AG04450 (cell line): ENCODE measurements at places on chromosomes 7 and 10. TPM values are rescaled to one million over a fixed set of nuclear protein-coding genes. Genes with fewer than 3 reads are reported as not detected.

DNA sequence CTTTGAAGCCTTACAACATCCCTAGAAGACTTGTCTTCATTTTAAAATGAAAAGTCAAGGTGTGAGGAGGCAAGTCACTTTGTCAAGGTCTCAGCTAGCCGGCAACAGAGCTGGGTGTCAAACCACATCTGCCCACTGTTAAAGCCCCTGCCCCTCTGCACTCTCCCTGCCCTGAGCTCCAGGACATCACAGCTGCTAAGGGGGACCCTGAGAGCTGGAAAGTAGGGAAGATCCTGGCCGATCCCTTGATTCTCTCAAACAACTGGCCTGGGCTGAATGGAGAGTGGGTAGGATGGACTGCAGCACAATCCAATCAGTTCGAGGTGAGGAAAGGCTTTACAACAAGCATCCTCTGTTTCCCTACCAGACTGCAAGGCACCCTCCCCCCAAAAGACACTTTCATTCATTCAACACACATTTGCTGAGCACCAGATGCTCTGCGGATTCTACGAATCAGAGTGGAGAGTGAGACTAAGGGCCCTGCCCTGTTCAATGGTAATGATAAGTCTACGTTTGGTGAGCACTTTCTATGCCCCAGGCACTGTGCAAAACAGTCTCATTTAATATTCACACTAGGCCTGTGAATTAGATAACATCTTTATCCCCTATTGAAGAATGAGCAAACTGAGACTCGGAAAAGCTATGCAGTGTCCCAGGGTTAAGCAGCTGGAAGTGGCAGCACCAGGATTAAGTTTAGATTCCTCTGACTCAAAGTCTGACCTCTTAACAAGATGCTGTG, 148.1 kb downstream of the HERPUD2 start:
- DNase-seq = no peak

GRCh38 chr10:48511875-48512231, 93.0 kb downstream of the ARHGAP22 start:
- DNase-seq = no peak

DNA sequence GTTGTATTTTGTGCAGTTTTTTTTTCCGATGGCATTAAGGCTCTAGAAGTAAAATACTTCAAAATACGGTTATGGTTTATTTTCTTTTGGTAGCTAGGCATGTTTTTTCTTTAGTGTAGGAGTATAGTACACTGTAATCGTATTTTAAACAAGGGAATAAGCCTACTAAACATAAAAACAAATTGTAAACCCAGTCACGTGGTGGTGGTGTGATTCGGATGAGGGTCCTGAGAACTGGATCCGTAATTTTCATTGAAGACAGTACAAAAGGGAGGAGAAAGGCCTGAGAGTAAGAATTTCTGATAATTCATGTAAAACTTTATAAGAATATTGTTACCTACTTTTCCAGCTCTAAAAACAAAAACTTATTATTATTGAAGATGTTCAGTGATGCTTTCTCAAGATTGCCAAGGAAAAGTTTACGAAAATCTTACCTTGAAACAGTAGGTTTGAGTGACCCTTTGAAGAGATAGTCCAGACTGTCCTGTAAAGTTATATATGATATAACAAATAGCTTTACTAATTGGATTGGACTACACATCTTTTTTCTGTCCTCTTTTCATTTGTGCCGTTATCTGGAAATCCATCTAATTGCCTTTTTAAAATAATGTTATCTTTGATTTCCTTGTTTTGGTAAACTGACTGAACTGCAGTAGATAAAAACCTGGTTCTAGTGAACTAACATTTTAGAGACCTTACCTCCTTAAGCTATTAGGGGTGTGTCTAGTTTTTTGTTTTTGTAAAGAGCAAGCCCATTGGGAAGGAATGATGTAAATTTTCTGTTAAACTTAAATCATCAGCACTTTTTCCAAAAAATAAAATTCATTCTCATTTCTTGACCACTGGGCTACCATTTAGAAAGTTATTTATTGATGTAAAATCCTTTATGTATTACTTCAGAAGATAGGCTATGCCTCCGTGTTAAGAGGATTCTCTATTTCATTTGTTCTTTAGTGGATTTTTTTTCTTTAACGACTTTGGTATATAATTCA, 1.0 kb upstream of the PBLD start:
- no peak for DNase-seq

GRCh38 chr7:96685755-96686154, 23.9 kb downstream of the SEM1 start:
- DNase-seq = no peak

GRCh38 chr10:114932945-114933344, 5.0 kb upstream of the TRUB1 start:
- DNase-seq = no peak

GRCh38 chr7:157523371-157523765, 186.6 kb downstream of the DNAJB6 start:
- no peak for DNase-seq

DNA sequence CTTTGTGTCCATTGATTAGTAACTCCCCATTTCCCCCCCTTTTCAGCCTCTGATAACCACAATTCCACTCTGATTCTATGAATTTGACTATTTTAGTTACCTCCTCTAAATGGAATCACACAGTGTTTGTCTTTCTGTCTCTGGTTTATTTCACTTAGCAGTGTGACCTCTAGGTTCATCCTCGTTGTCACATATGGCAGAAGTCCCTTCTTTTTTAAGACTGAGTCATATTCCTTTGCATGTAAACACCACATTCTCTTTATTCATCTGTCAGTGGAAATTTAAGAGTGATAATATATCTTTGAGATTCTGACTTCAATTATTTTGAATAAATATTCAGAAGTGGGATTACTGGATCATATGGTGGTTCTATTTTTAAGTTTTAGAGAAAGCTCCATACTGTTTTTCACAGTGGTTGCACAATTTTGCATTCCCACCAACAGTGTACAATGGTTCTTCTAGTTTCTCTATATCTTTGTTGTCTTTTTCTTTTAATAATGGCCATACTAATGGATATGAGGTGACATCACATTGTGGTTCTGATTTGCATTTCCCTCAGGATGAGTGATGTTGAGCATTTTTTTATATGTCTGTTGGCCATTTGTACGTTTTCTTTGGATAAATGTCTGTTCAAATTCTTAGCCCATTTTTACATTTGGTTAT, 126.1 kb upstream of the GRB10 start:
- no peak for DNase-seq

Gene LIPK
- not detected in 2 replicates for polyA plus RNA-seq
